ENCODE measurements at places on chromosomes 16 and 17.

- DNase-seq: no peak
These were observed 10.5 kb downstream of the CNEP1R1 start for GRCh38 chr16:50035468-50035992.

GRCh38 chr17:19242926-19243325 lies 5.8 kb downstream of the EPN2 start:
- no peak for DNase-seq

DNA sequence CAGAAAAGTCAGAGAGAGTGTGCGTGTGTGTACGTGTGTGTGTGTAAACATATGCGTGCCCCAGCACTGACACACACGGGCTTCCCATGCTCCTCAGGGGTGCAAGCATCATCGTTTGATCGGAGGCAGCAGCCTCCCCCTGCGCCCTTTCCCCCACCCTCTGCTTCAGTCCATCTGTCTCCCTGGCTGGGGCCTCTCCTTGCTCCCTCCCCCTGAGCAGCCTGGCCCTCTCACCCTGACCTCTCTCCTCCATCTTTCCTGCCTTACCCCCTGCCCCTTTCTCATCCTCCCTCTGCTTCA lies 4.4 kb downstream of the STX1B start:
- no peak for DNase-seq

GRCh38 chr16:20874088-20874581 lies 26.0 kb downstream of the DCUN1D3 start:
- DNase-seq: no peak

- no peak for DNase-seq
These were observed 8.1 kb downstream of the MRPL58 start for GRCh38 chr17:75020331-75021110.

- DNase-seq: no peak
These were observed 122.6 kb downstream of the NPIPB5 start for GRCh38 chr16:22633280-22633679.

DNA sequence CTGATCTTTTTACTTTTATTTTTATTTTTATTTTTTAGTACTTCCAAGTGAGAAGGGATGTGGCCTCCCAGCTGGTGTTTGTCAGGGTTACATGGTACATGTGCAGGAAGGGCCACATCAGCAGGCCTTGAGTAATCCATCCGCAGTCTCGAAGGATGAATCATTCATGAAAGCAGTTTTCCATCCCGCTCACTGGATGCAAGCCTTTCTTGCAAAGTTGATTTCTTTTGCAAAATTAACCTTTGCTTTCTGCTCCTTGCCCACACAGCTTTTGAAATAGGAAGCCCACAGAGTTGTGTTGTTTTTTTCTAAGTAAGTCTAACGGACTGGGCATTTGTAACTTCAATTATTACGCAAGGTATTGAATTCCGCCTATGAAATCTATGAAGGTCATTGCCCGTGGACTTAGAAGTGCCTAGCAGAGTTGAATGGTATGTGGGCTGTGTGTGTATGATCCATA lies 157.4 kb downstream of the PRKCA start:
- peak; percentile 52 for DNase-seq
